GM06990 (cell line): ENCODE measurements at places on chromosomes 3 and 15.
A peak's percentile ranks its signal among the peaks of the same experiment; 100 is the strongest.

DNA sequence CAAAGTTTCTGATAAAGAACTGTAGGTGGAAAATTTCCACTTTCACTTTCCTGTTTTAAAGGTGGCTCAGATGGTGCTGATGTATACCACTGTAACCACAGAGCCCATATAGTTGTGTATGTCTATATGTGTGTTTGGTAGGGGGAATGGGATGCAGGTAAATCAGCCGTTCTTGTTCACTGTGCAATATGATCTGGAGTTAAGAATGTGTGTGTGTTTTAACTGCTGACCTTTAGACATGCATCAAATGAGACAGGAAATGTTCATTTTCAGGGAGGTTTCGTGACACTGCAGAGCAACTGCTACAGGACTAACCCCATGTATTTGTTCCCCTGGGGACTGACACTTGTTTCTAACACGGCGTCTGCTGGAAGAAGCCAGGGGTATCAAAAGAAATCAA, 180.5 kb downstream of the TAFA4 start:
- DNase-seq = no peak

DNA sequence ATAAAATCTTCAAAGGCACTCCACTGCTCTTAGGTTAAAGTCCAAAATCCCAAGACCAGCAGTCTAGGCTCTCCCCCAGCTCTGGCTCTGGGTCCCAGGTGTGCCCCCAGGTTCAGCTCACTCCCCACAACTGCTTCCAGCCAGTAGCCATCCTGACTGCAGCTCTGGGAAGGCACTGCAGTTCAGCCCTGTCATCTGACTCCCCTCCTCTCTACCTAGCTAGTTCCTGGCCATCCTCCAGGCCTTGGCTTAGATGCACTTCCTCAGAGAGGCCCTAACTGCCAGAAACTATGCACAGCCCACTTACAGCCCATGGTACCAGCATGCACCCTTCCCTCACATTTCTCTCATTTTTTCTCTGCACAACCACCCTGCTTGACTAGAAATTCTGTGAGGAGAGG, 25.5 kb downstream of the TBC1D2B start:
- no peak for DNase-seq

DNA sequence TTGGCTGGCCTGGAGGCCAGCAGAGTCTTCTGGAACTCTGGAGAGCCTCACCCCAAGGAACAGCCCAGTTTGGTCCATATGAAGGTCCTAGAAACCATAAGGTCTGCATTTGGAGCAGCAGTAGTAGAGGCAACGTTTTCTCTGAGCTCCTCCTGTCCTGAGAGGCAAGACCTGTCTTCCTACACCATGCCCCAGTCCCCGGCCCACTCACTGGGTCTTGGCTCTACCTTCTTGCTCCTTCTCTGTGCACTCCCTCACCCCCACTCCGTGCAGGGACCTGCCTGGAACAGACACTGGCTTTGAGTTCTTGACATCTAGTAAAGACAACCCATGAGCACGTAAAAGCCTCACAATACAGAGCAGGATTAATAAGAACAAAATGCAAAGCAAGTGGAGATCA, 76.6 kb downstream of the CHRD start:
- no peak for DNase-seq

DNA sequence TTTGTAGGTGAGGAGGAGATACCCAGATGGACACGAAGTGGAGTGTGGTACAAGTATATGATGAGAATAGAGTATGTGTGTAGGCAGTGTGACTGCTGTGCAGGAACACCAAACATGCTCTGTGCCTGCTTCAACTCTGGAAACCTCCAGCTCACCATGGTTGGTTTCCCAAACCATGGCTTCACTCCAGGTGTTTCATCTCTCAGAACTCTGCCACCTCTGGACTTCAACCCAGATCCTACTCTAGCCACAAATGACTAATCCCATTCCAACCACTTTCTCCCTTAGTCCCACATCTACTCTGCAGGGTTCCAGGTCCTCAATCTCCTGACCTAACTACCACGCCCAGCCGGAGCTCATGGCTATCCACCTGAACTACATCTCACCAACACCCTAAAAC, 102.1 kb downstream of the RYK start:
- no peak for DNase-seq

DNA sequence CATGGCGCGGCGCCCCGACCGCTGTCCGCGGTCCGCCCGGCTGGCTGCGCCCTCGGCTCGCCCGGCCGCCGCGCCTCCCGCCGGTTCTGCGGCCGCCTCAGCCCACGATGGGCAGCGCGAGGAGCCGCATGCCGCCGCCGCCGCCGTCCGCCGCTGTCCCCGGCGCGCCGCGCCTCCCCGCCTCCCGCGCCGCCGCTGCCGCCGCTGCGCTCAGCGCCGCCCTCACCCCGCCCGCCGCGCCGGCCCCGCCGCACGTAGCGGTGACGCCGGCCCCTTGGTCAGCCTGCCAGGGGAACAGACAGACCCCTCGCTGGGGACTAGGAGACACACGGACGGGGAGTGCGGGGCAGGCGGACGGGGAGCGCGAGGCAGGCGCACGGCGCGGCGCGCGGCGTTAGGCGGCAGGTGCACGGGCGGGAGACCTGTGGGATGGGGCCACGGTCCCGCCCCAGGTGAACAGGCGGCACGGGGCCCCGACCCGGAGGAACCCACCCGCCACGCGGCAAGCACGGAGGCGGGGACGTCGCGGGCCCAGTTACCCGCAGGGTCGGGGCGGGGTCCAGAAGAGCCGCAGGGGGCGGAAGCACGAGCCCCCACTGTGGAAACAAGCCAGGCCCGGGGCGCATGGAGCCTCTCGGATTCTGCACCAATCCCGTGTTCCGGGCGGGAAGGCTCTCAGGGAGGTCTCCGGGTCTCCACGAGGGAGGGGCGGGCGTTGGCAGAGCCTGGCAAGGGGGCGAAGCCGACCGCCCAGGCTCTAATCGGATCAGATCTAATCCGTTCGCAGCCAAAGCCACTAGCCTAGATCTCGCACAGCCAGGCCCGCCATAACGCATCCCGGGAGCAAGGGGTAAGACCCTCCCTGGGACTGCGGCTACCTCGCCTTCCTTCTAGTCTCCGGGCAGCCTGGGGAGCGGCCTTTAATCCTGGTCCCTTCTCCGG, at the start of gene CSPG5:
Gene CSPG5, minus strand, starts transcription at position 175 of the 942 bp plus-strand sequence. Its CDS starts 172 bp downstream, at position 3.
- DNase-seq = no peak

- DNase-seq = peak; percentile 33
These were observed 5.6 kb upstream of the ZNF80 start for GRCh38 chr3:114242947-114243346.

DNA sequence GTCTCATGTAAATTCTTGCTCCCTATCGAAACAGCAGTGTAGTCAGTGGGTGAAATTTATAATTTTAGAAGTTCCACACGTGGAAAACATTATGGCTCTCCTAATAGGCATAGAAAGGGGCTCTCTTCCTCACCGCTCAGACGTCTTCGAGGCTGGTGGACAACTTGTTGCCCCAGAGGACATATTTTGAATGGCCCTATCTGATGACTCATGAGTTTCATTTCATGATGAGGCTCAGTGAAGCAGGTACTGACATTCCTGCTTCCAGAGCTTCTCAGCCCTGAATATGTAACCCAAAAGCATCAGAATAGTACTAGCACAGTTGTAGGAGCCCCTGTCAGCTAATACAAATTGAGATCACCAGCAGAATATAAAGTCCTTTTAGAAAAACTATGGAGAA, 117.9 kb downstream of the HERC1 start:
- DNase-seq = no peak

GRCh38 chr3:152359385-152360248, 90.9 kb downstream of the MBNL1 start:
- no peak for DNase-seq

GRCh38 chr3:12198301-12198700, 39.6 kb upstream of the TIMP4 start:
- DNase-seq = no peak

GRCh38 chr3:96813820-96814650, at the start of gene EPHA6:
EPHA6 (plus strand) TSS chr3:96814594.
- DNase-seq = peak; percentile 7
